ENCODE measurements at places on chromosomes 16 and 17.

DNA sequence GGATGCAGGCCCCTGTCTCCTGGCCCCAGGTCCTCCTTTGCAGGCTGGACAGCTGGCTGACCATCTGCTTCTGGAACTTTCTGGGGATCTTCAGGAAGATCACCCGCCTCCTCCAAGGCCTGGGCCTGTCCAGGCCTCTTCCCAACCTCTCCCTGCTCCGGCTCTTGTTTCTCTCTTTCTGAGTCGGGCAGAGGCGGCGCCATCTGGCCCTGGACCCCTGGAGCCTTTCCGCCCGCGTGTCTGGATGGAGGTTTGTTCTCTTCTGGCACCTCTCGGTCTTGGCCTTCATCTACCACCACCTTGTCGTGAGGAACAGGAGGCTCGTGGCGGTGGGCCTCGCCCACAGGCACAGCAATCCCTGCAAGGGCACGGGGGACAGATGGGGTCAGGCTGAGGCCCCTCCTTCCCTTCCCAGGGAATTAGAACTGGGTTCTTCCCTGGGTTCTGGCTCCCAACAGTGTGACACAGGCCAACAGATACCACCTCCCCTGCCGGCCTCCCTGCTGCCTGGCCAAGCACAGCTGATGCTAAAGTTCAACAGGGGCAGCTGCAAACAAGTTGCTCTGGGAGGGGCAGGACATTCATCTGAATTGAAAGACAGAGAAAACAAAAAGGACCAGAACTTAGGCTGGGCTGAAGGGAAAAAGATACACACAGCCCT is 13.3 kb downstream of the NDUFAF8 start:
- DNase-seq, result no peak

DNA sequence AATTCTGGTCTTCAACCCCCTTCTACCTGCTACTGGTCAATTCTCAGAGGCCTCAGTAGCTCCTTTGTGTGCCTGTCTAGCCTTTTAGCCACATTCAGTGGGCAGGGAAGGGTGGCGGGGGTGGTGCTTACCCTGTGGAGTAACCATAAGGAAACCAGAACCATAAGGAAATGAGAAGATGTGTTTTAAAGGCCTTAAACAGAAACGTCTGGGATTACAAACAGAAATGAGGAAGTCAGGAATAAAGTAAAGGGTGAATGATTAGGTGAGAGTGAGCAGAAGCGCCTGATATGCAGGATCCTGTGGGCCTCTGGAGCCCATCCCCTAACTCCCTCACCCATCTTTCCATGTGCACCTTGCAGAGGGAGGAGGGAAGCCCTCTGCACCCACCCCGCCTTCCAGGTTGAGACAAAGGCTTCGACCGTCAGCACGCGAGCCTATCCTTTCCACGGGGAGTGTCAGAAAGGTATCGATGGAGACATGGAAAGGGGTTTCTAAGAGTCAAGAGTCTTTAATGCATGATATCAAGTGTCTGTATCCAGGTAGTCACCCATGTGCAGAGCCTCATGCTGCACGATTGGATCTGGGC is 20.4 kb downstream of the KIAA0513 start:
- no peak for DNase-seq

DNA sequence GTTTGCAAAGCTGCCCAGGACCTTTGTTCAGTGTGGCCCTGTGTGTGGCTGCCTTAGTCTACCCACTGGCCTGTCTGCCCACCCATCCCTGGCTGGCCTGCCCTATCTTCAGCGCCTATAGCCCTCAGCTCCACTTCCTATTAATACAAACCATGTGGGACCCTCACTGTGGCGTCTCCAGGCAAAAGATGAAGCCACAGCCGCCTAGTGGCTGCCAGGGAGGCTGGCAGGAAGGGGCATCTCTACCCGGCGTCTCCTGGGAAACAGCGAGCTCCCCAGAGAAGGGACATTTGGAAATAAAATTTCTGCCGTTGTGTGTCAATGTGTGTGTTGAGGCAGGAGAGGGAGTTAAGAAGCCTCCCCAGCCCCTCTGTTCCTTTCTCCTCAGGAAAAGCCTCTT is 31.5 kb downstream of the NEUROD2 start:
- no peak for DNase-seq

DNA sequence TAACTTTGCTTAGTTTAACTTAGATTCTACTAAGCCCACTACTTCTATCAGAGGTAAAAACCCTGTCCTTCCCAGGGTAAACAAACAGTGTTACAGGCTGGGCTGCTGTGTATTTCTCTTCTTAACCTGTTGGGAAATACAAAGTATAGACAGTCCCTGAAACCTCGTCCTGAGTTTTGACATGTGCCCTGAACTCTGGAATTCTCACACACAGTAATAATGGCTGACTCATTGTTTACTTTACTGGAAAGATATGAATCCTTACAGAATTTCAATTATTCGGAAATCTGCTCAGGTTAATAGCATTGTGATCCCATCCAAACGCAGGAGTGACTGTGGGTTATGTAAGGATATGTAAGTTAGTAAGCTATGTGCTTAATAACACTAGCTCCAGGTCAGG is 199.1 kb downstream of the TMEM114 start:
- DNase-seq, result no peak

- peak; percentile 89 for DNase-seq
Observed at GRCh38 chr16:67660564-67661028, at the start of gene PARD6A. Gene PARD6A (plus strand): TSS chr16:67660960. CDS start chr16:67661039, 79 bp downstream.

DNA sequence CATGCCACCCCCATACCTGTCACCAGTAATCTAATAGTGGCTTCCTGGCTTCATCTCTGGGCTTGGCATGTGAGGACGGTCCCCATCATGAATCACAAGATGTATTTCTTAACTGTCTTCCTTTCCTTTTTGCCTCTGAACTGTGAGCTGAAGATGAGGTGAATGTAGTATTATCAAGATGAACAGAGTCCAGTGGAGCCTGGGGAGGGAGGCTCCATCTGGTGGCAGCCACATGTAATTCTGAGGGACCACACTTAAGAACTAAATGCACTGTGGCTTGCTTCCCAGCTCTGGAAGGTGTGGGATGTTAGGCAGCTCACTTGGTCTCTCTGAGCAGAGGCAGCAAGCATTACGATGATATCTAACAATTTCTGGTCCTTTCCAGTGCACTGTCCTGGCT is 354.9 kb upstream of the ASIC2 start:
- DNase-seq, result no peak

DNA sequence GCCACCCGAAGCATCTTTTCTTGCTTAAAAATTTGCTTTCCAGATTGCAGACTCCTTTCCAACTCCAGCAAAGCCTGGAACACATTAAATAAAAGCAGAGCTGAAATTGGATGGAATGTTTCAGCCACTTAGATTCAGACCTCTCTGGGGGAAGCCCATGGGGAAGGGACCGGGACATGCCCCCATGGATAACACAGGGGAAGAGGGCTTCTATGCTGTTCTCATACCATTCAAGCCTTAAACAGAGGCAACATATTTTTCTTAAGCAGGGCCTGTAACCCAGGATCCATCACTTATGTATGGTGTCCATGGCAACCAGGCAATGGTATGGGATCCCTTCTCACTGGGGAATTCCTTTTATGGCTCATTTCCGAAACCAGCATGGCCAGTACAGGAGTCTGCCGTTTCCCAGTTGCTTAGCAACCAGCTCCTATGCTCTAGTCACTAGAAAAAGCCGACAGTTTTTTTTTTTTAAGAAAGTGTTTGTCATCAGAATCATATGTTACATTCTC is 62.0 kb upstream of the MARCHF10 start:
- DNase-seq, result no peak

GRCh38 chr17:14044702-14045101 is 24.6 kb upstream of the COX10 start:
- no peak for DNase-seq

DNA sequence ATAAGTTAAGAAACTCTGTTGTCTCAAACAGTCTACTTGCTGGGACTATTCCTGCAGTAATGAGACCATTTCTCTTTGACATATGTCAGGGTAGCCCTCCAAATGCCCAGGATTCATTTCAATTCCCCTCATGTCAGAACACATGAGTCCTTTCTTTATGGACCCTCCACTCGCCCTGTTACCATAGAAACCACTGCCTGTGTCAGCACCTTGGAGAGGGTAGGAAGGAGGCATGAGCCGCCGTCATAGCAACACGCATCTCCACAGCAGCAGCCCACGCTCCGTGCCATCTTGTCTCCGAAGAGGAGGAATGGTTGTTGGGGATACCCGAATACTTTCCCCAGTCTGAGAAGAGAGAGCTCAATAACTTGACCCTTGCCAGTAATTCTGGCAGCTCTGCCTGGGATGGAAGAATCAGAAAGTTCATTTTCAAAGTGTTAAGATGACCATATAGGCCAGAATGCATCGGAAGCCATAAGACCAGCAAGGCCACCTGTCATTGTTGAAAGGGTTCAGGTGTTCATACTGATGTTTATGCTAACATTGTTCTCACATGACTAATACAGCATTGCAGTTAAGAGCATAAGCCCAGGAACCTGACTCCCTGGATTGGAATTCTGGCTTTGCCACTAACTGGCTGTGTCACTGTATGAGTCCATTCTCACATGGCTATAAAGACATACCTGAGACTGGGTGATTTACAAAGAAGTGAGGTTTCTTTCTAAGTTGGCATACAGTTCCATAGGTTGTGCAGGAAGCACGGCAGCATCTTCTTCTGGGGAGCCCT is 141.3 kb downstream of the ABCC12 start:
- no peak for DNase-seq

GRCh38 chr17:33290253-33290652 is 2.8 kb downstream of the ASIC2 start:
- no peak for DNase-seq
